Erythroblast (primary cell): ENCODE measurements at places on chromosomes 3 and 15.

DNA sequence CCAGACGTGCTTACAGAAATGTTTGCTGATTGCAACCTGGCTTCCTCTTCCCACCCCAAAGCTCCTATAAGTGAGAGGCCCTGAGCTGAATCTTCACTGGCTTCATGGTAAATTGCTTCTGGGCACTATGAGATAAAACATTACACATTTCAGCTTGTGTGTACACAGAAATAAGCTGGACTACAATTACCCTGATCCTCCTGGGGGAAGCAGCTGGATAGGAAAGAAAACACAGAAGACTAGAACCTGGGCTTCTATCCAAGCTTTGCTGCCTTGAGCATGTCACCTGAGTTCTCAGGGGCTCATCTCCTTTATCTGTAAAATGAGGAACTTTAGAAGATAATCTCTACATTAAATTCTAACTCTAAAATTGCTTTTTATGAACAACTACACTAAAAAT lies 40.3 kb downstream of the THBS1 start:
- DNase-seq, result no peak

DNA sequence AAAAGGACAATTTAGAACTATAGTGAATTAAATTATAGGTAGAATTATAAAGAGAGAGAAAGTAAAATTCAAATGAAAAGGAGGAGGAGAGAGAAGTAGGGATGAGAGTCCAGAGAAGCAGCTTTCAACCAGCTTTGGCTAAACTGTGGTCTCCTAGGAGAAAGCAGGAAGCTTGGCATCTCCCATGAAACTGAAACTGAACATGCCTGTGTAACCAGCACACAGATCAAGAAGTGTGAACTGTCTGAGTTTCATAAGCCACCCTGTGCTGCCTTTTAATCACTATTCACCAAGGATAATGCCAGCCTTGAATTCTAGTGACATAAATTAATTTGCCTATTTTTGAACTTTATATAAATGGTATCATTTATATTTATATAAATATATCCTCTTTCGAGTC lies 128.5 kb downstream of the MYRIP start:
- no peak for DNase-seq

DNA sequence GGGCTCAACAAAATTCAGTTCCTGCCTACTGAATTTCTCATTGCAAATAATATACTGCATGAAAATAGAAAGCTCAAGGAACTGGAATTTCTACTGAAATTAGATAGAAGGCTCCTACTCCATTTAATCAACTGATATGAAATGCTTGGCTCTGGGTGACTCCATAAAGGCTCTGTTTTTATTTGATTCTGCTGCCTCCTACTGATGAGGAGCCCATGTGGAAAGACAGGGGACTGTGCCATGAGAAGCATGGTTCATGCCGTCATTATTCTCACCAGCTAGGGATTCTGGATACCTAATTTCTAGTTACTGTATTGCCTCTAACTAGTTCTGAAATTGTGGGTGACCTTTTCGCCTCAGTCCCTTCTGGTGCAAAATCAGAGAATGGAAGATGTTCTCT lies 366.2 kb upstream of the DPH6 start:
- DNase-seq, result peak; percentile 2

DNA sequence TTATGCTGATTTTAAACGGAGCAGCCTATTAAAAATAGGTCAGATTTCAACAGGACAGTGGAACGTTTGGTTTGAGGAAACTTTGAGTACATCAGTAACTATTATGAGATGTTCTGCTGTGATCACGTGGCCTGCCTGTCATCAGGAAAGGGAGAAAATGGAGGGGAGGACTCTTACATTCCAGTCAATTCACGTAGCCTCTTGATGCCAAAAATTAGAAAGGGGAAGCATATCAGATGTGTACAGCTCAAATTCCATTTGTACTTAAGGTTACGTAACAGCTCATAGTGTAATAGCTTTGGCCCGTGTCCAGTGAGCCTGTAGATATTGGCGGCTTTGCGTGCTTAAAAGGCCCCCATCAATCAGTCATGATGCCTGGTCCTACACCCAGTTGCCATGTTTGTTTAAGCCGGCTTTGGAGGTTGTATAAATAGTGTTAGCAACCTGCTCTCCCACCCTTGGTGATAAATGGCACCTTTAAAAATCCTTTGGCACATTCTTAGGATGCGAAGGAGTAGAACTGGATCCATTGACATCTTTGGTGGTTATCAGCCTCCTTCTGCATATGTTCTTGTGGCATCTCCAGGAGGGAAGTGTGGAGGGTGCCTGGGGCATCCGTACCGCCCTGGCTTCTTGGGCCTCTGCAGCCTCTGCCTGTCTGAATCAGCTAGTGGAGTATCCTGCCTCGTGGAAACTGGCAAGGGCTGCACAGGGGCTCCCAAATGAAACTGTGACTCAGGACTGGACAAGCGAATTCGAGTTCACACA lies 163.9 kb downstream of the THSD4 start:
- no peak for DNase-seq

DNA sequence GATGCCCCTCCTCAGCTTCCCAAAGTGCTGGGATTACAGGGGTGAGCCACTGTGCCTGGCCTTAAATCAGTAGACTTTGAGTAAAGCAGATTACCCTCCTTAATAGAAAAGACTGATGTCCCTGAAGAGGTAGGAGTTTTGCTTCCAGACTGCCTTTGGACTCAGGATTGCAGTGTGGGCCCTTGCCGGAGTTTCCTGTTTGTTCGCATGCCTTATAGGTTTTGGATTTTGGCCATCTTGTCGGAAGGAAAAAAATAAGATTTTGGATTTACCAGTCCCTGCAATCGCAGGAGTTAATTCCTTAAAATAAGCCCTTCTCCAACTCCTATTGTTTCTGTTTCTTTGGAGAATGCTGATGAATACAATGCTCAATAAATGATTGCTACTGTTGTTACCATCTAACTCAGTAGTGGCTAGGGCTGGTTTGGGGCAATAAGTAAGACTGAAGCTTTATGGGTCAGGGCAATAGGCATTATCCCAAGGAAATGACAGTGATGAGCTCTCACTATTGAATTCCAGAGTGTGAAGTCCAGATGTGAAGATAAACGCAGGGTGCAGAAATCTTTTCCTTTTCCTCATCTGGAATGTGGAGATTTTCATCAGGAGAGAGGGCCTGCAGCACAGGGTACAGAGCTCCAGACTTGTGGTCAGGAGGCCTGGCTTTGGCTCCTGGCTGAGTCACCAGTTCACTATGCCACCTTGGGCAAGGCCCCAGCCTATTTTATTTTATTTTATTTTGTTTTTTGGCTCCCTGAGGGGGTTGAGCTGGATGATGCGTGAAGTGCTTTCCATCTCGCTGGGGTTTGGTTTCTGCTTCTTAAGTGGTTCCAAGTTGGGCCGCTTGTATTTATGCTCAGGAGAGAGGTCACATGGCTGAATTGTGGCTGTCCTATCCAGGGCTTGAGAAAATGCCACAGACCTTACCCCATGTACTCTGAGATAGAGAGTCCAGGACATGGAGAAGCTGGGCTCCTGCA lies 25.3 kb downstream of the FOXL2 start:
- DNase-seq, result no peak

DNA sequence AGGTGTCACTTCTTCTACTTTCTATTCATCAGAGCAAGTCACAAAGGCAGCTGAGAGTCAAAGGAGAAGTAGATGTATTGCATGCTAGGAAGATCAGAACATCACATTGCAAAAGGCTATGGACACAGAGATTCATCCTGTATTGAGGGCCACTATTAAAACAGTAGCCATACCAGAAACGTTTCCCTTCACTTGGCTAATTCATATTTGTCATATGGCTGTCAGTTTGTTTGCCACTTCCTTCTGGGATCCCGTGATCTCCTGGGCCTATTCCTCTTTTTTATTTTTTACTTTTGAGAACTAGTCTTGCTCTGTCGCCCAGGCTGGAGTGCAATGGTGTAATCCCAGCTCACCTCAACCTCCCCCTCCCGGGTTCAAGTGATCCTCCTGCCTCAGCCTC lies 184.0 kb upstream of the SATB1 start:
- no peak for DNase-seq

GRCh38 chr15:73495181-73495580 lies 52.2 kb downstream of the REC114 start:
- no peak for DNase-seq

GRCh38 chr3:30611613-30612436 lies 5.4 kb downstream of the TGFBR2 start:
- DNase-seq, result no peak

DNA sequence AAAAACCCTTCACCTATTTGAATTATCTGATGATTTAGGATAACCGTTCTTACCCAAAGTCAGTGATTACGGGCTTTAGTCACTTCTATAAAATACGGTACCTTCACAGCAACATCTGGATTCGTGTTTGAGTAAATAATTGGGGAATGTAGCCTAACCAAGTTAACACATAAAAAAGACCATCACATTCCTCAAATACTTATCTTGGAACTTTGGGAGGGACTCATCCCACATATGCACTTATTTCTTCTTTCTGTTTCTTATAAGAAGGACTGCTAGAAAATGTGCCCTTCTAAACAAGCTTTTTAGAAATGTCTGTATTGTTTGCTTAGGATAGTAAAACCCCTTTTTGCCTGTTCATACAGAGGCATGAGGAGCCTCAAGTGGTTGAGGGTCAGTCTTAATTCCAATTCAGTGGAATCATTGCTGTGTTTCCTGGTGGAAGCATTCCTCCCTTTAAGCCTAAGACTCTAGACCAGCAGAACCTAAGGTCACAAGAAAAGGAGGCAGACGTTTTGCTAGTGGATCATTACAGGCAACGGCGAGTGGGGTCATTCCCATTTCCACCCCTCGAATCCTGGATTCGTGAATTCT lies 67.5 kb downstream of the TMEM44 start:
- no peak for DNase-seq

DNA sequence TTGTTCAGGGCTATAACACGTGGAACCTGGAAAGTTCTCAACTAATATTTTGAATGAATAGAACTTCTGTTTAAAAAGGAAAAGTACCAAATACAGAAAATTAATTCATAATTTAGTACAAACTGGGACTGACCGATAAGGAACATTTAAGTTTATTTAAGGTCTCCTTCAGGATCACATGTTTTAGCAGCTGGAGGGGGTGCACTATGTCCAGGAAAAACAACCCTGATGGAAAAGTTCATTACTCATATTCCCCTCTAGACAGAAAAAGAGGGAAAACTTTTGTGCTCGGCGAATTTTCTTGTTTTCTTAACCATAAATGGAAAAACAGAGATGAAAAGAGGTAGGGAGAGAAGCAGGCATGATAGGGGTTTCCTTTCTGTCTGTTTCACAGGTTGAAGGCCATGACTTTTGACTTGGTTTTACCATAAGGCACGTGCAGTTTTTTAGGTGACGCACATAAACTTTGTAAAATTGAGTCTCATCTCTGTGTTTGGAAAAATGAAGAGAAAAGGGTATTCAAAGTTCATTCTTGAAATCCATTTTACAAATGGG lies 26.5 kb downstream of the FRMD4B start:
- DNase-seq, result no peak

DNA sequence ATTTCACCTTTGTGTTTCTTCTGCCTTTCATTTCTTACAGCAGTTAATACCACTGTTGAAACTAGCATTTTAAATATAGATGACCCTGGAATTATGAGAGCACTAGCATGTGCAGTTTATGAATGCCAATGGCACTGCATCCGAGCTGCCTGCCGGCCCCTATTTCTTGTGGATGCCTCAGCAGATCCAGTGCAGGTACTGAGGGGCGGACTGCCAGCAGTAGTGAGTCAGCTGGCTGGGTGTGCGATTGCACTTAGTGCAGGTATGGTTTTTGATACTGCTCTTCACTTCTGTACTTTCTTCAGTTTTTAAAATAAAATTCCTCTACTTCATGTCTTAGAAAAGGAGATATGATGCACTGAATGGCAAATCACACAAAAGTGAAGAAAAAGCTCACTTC lies 453.0 kb downstream of the DIPK2A start:
- DNase-seq, result no peak

DNA sequence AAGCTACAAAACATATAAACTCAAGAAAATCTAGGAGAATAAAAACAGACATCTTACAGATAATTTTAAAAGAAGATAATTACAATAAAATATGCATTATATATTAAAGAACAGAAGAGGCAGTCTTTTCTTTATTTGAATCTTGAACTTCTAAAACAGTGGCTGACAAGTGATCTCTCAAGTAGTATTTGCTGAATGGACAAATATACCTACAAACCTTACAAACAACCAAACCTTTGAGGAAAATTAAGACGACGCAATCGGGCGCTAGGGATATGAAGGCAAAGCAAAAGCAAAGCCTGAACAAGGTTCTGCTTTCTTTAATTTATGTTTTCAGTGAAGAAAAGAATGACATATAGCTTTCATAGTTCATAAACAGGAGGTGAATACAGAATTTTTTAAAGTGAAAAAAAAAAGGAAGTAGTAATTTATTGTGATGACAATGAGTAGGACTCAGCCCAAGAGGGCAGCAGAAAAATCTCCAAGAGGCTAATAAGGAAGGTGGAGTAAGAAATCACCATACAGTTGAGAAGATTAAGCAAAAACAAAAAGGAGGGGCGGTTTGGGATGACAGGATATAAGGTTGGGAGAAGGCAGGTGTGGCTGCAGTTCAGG lies 347.8 kb downstream of the TBC1D5 start:
- DNase-seq, result no peak

GRCh38 chr3:197236362-197236761 lies 62.0 kb downstream of the DLG1 start:
- no peak for DNase-seq

- DNase-seq, result no peak
Observed at GRCh38 chr3:154795582-154795981, 284.5 kb upstream of the MME start.

GRCh38 chr15:87947560-87947959 lies 309.0 kb downstream of the NTRK3 start:
- DNase-seq, result no peak

GRCh38 chr15:60389261-60390077 lies 8.3 kb downstream of the ANXA2 start:
- DNase-seq, result no peak

DNA sequence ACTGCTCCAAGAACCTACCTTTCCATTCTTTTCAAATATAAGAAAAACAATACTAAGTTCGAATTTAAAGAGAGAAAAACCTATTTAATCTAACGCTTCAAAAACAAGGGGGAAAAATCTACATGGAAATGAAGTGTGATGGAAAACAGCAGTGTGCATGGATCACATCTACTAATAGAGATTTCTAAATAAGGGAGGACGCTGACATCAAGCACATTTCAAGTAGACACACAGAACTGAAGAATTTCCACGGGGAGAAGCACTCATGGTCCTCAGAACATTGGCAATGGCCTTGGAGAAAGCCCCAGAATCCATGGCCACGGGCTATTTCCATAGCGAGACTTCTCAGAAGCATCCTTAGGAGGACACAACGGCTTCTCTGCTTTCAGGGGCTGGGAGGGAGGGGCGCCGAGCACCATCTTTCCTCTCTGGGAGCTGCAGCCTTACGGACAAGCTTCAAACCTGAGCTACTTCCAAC lies 1.0 kb downstream of the TASOR start:
- DNase-seq, result no peak
